ENCODE measurements at places on chromosomes 5 and 9.

DNA sequence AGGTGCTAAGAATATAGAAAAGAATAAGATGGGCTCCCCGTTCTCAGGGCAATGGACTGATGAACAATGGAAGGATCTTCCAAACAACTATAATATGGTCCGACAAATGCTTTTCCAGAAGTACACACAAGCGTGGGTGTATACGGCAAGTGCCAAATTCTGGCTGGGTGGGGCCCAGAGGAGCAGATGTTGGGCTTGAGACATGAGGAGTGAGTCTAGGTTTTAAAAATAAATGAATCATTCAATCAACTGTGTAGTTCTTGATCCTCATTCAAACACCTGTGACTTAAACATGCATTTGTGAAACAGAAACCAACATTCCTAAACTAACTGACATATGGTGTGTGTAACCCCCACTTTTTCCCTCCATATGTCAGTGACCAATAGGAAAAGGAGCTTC lies 47.9 kb downstream of the MFAP3 start:
- no peak for DNase-seq

- DNase-seq = no peak
Observed at GRCh38 chr5:135128361-135128760, 94.3 kb upstream of the PITX1 start.

DNA sequence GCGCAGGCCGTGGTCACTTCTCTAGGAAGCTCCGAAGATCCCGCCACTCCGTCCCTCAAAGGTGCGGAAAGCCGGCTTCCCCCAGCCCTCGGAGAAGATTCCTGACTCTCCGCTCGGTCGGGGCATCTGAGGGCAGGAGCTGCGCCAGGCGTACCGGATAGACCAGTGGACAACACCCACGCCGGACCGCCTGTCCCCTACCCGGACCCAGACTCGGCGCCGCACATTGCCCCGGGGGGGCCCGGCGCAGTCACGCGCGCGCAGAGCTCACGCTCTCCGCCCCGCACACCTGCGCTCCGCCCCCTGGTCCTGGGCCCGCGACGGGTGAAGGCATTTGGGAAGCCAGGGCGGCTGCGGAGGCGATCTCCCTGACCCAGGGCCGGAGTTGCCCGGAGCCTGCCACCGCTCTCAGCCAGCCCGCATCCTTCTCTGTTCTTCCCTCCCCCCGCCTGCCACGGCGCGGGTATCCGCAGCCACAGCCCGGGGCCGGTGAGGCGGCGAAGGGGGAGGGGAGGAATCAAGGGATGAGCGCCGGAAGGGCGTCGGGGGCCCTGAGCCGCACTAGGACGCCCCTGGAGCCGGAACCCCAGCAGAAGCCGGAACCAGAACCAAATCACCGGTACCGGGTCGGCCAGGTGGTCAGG lies 448 bp downstream of the RELL2 start:
- DNase-seq = peak; percentile 37

DNA sequence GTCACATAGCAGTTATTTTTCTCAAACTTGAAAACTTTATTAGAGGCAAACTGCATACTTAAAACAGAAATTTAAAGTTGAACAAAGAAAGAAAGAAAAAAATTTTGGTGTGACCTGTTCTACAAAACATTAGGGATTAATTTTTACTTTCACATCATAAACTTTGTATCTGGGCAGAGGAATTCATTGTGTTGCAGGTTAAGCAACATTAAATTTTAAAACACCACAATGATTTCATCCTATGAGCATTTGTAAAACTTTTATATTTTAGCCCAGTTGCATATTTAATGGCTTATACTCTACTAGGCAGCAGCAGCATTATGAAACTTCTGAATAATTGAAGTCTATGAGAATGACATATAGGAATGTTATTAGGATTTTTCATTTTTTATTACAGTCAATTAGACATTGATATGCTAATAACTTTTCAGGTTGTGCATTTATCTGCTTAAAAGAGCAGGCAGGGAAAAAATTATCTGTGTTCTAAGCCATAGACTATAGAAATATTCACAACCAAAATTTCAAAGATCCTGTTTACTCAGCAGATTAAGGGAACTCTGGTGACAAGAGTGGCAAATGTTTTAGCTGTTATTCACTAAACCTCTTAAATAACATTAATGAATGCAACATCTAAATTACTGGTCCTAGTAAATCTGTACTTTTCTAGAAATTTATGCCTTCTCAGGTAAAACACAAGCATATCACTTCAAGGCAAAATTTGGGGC lies 1088.5 kb upstream of the CDH6 start:
- DNase-seq = no peak

GRCh38 chr5:42894057-42894456 lies 82.4 kb upstream of the SELENOP start:
- no peak for DNase-seq

GRCh38 chr5:35337340-35338156 lies 107.3 kb upstream of the PRLR start:
- no peak for DNase-seq

- no peak for DNase-seq
Observed at GRCh38 chr5:127421471-127421870, 96.0 kb upstream of the PRRC1 start.

GRCh38 chr9:88161144-88161543 lies 22.9 kb upstream of the SPATA31C2 start:
- DNase-seq = no peak

DNA sequence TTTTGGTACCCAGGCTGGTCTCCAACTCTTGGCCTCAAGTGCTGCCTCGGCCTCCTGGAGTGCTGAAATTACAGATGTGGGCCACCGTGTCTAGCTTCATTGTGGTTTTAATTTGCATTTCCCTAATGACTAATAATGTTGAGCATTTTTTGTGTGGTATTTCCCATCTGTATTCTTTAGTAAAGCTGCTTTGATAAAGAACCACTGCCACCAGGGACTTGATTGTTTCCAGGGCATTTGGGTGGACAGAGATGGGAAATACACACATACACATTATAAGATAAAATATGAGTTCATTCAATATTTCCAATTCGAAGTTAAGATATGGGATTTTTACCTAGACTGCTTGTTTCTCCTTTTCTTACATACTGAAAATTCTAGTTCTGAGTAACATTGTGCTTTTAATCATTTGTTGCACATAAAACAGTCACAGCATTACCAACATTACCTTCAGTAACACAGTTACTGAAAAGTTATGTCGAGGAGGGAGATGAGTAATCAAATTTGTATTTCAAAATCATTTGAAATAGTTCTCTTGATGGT lies 28.9 kb downstream of the HABP4 start:
- DNase-seq = no peak

DNA sequence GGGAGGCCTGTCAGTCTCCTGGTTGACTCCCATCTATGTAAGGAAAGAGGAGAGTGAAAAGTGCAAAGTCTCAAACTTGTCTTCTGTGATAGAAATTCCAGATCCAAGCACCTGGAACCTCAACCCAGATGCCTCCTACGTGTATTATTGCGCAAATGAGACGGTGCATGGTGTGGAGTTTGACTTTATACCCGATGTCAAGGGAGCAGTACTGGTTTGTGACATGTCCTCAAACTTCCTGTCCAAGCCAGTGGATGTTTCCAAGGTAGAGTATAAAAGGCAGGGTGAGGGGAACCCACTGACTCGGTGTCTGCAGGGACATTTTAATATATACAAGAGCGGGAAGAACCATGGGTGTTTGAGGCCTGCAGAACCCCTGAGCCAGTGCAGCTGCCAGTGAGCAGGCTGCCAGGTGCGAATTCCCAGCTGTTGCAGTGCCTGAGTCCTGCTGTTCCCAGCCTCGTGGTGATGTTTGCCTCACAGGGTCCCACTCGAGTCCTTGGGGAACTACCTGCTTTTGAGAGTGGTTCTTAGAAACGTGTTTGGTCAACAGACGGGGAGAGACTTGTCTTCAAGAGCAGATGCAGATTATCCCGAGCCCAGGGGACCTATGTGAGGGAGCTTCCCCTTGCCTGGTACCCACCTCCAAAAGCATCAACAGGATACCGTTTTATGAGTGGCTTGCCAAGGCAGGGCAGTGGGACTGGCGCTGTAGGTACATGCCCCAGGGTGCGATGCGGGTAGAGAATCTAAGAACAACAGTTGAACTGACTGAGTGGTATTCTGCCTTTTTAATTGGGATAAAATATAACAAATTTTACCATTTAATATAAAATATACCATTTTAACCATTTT lies 9.5 kb downstream of the PSAT1 start:
- DNase-seq = no peak

- DNase-seq = no peak
Observed at GRCh38 chr5:54545796-54546195, 28.2 kb downstream of the SNX18 start.

DNA sequence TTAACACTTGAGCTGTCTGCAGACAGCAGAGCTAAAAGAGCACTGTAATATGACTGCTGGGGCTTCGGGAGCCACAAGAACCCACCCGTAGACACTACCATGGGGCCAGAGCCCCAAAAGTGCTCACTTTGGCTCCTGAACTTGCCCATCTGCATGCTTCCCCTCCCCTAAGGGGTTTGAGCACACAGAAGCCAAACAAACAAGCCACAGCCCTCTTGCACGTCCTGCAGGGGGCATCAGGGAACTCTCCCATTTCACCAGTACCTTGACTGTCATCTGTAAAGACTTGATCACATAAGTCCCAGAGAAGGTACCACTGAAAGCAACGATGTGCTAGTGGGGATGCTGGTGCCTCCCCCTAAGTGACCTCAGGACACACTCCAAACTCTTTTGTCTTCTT lies 681.8 kb downstream of the SEMA5A start:
- peak; percentile 6 for DNase-seq

DNA sequence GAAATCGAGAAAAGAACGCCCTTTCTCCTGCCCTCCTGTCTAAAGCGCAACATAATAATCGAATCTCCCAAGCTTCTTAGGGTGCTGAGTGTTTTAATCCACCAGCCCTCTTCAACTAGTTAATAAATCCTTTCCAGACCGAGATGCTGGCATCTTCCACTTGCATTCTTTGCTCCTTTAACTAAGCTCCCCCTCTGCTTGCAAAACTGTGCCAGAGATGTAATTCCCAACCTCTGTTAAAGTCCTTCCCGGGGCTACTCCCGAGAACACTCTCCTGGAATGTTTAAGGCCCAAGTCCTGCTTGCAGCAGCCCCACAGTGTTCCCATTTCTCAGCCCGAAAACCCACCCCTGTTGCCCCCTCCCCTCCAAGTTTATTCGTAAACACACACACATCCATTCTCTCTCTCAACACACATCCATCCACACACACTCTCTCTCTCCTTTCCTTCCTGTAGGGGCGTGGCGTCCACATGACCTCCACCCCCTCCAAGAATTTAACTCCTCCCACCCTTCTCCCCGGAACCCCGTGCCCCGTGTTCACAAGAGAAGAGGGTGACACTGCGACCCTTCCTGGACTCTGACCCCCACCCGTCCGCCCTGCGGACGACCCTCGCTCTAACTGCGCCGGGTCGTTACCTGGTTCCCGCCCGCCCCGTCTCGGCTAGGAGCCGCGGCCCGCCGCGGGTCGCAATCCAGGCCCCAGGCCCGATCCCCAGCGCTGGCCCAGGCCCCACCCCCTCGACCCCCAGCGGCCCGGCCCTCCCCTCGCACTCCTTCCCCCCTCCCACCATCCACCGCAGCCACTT lies 7.0 kb upstream of the MGAT1 start:
- peak; percentile 93 for DNase-seq

GRCh38 chr9:118522093-118523028 lies 818.2 kb downstream of the TLR4 start:
- peak; percentile 37 for DNase-seq

DNA sequence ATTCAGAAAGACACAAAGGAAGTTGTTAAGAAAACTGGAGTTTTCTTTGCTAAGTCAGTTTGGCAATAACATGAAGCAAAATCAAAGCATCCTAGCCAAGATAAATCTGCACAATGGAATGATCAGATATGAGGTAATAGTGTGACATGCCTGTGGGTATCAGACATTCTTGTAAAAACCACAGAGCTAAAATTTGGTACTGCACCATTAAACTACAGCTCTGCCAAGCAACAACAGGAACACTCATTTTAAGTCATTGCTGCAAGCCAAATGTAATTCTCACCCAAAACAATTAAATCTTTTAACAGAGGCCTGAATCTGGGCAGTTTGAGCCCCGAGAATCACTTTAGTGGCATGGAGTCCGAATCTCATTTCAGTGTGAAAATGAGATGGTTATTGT lies 96.6 kb downstream of the VCAN start:
- DNase-seq = peak; percentile 33

- no peak for DNase-seq
Observed at GRCh38 chr5:68251386-68251785, 35.8 kb downstream of the PIK3R1 start.

DNA sequence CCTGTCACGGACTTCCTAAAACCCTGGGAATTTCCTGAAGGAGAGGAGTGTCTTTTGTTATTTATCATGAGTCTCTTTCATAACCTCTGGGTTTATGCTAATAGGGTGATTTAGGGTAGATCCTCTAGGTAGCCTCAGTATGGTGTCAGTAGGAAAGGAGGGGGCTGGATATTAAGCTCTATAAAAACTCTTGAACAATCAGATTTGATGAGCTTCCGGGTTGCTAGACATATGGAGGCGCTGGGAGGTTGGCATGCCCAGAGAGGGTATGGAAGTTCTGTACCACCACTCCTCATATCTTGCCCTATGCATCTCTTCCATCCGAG lies 15.6 kb upstream of the PTBP3 start:
- DNase-seq = no peak

DNA sequence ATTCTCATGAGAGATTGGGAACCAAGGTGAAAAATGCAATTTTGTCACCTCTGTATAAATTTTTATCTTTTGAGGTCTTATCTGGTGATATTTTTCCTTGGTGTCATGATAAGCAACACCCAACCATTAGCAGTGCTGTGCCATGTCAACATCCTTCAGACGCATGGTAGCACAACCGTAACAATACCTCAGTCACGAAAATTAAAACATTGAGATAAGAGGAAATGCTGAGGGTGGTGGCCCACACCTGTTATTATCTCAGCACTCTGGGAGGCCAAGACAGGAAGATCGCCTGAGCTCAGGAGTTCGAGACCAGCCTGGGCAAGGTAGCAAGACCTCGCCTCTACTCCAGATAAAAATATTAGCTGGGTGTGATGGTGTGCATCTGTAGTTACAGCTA lies 32.7 kb downstream of the SLC46A2 start:
- no peak for DNase-seq

DNA sequence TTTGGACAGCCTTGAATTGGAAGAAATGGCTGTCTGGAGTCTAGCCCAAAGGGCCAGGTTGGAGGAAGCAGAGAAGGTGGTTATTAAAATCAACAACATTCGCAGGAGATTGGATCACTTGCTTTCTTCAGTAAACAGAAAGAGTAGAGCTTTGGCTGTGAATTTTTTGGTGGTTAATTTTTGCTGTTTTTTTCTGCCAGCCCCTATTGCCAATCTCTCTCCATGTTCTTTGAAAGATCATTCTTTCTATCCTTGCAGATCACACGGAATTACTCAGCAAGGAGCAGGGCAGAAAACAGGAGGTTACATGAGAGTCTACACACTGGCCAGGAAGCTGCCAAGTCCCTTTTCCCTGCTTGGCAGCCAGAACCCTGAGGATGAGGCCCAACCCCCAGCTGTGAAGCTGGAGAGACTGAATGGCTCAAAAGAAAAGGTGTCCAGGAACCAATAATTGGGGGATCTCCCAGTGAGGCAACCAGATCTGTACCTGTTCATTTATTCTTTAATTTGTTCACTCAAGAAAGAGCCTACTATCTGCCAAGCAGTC lies 13.0 kb downstream of the GLRX start:
- no peak for DNase-seq

- DNase-seq = peak; percentile 81
Observed at GRCh38 chr5:177300236-177300880, 3.2 kb downstream of the RAB24 start.

GRCh38 chr5:37838933-37839341 lies 904 bp downstream of the GDNF start:
- DNase-seq = no peak
